Left ventricle myocardium inferior (tissue), 1 donor: ENCODE measurements at places on chromosomes 3 and 15. TPM values are rescaled to one million over a fixed set of nuclear protein-coding genes. Genes with fewer than 3 reads are reported as not detected.
A peak's percentile ranks its signal among the peaks of the same experiment; 100 is the strongest.

DNA sequence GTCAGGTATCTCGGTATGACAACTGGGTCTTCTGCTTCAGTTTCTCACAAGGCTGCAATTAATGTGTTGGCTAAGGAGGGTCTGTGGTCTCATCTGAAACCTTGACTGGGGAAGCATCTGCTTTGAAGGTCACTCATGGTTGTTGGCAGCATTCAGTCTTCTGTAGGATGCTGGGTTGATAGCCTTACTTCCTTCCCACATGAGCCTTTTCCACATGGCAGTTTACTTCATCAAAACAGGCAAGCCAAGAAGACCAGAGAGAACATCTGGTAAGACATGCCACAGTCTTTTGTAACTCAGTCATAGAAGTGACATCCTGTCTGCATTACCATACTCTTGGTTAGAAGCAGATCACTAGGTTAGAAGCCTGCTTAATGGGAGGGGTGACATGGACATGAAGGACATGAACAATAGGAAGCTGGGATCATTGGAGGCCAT is 49.5 kb downstream of the CMC1 start:
- H3K4me3 ChIP-seq: no peak overlapping the region
- peaks cover 9% of the 10 kb centered on the region for H3K36me3 ChIP-seq
- peaks cover 12% of the 10 kb centered on the region for H3K4me1 ChIP-seq
- DNase-seq: no peak

Gene GCSAM
- total RNA-seq: 0.25 TPM

GRCh38 chr3:138338811-138339210 is 9.2 kb upstream of the NME9 start:
- H3K27me3 ChIP-seq: no peaks in the 10 kb centered on the region
- H3K36me3 ChIP-seq: no peaks in the 10 kb centered on the region
- H3K27ac ChIP-seq: peak overlapping the region; percentile 30
- DNase-seq: no peak
- peaks cover 17% of the 10 kb centered on the region for H3K4me1 ChIP-seq

- H3K36me3 ChIP-seq: no peaks in the 10 kb centered on the region
- H3K4me3 ChIP-seq: no peak overlapping the region
- no peak for DNase-seq
- H3K27ac ChIP-seq: no peak overlapping the region
- H3K4me1 ChIP-seq: no peaks in the 10 kb centered on the region
Observed at GRCh38 chr3:5497497-5497896, 310.0 kb downstream of the EDEM1 start.

DNA sequence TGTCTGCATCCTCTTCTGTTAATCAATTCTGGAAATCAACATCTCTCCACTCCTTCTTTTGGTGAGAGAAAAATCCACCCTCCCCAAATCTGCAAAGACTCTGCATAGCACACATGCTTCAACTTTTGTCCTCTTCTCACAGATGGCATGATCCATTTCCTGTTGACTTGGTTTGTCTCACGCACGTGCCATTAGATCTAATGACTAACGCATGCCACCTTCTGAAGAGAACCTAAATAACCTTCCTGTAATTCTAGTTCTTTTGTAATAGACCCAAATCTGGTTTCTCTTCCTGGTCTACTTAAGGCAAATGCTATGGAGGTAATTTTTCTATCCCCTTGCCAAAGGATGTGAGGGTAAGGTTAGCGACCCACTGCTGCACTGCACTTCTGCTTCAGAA is 51.0 kb upstream of the ATOSA start:
- H3K27ac ChIP-seq: no peak overlapping the region
- no peaks in the 10 kb centered on the region for H3K36me3 ChIP-seq
- no peak for DNase-seq
- no peak overlapping the region for H3K4me3 ChIP-seq
- H3K4me1 ChIP-seq: peaks cover 38% of the 10 kb centered on the region
- H3K27me3 ChIP-seq: no peaks in the 10 kb centered on the region

Gene TMCO5A
- not detected for total RNA-seq

Gene IL17RD
- 9.6 TPM for total RNA-seq

GRCh38 chr3:15186101-15186476 is 20.0 kb upstream of the CAPN7 start:
- H3K4me1 ChIP-seq: peaks cover 10% of the 10 kb centered on the region
- H3K27me3 ChIP-seq: peaks cover 6% of the 10 kb centered on the region
- H3K4me3 ChIP-seq: no peak overlapping the region
- no peaks in the 10 kb centered on the region for H3K36me3 ChIP-seq

GRCh38 chr3:63207066-63207590 is 71.0 kb upstream of the SYNPR start:
- H3K27me3 ChIP-seq: peaks cover 4% of the 10 kb centered on the region
- no peak overlapping the region for H3K27ac ChIP-seq
- H3K4me1 ChIP-seq: no peaks in the 10 kb centered on the region
- no peak for DNase-seq
- H3K4me3 ChIP-seq: no peak overlapping the region
- no peaks in the 10 kb centered on the region for H3K36me3 ChIP-seq

Gene CCDC39
- total RNA-seq: not detected

GRCh38 chr3:119841808-119842471 is 60.0 kb downstream of the NR1I2 start:
- no peak for DNase-seq
- H3K4me3 ChIP-seq: no peak overlapping the region
- H3K27me3 ChIP-seq: no peaks in the 10 kb centered on the region
- H3K27ac ChIP-seq: peak overlapping the region; percentile 59
- peaks cover 21% of the 10 kb centered on the region for H3K4me1 ChIP-seq
- H3K36me3 ChIP-seq: peaks cover 19% of the 10 kb centered on the region

GRCh38 chr3:133065193-133065961 is 27.2 kb downstream of the TMEM108 start:
- no peak overlapping the region for H3K4me3 ChIP-seq
- peaks cover 8% of the 10 kb centered on the region for H3K27me3 ChIP-seq
- no peak overlapping the region for H3K27ac ChIP-seq
- H3K4me1 ChIP-seq: no peaks in the 10 kb centered on the region

Gene VEPH1
- 0.16 TPM for total RNA-seq

- H3K4me3 ChIP-seq: no peak overlapping the region
- H3K27ac ChIP-seq: no peak overlapping the region
- no peaks in the 10 kb centered on the region for H3K36me3 ChIP-seq
- peaks cover 64% of the 10 kb centered on the region for H3K27me3 ChIP-seq
Observed at GRCh38 chr15:29401644-29402043, 132.0 kb upstream of the NSMCE3 start.
